SK-N-SH (cell line): ENCODE measurements at places on chromosomes 13 and 19. TPM values are rescaled to one million over a fixed set of nuclear protein-coding genes. Genes with fewer than 3 reads are reported as not detected.

DNA sequence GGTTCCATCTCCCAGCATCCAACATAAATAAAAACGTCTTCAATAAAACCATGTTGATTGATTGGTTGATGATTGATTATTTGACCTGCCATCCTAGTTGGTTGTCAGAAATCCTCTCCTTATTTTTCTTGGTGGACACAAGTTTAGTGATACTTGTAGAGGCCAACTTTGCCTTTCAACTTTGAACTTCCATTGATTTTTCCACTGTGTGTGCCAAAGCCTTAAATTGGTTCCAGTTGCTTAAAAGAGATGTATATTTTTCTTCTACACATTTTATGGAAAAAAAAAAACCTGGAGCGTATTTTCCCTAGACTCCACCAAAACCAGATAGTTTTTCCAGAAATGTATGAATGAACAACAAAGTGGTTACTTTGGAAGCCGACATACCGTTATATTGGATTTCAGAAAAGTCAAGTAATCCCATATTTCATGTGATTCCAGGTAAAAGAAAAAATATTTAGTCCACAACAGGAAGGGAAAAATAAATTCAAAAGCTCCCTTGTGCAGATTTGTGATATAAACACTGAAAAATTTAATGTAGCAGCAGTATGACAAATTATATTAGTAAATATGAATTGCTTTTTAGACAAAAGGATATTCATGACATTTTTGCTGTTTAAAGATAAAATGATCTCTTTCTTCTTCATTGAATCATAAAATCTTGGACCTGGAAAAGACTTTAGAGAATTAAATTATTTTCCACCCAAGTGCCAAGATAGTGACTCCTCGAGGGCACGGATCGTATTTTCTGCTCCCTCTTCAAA is 85.2 kb downstream of the MBNL2 start:
- peak overlapping the region; percentile 94 for H3K27ac ChIP-seq
- peak overlapping the region; percentile 27; the same call in 1 of the 2 replicates for H3K4me3 ChIP-seq
- no peaks in the 10 kb centered on the region for H3K27me3 ChIP-seq
- H3K4me1 ChIP-seq = peaks cover 48% of the 10 kb centered on the region
- H3K36me3 ChIP-seq = peaks cover 27% of the 10 kb centered on the region

GRCh38 chr13:109567315-109567714 is 219.1 kb downstream of the IRS2 start:
- DNase-seq = no peak
- no peak overlapping the region for H3K4me3 ChIP-seq
- peak overlapping the region; percentile 95 for H3K27ac ChIP-seq
- H3K27me3 ChIP-seq = no peaks in the 10 kb centered on the region

DNA sequence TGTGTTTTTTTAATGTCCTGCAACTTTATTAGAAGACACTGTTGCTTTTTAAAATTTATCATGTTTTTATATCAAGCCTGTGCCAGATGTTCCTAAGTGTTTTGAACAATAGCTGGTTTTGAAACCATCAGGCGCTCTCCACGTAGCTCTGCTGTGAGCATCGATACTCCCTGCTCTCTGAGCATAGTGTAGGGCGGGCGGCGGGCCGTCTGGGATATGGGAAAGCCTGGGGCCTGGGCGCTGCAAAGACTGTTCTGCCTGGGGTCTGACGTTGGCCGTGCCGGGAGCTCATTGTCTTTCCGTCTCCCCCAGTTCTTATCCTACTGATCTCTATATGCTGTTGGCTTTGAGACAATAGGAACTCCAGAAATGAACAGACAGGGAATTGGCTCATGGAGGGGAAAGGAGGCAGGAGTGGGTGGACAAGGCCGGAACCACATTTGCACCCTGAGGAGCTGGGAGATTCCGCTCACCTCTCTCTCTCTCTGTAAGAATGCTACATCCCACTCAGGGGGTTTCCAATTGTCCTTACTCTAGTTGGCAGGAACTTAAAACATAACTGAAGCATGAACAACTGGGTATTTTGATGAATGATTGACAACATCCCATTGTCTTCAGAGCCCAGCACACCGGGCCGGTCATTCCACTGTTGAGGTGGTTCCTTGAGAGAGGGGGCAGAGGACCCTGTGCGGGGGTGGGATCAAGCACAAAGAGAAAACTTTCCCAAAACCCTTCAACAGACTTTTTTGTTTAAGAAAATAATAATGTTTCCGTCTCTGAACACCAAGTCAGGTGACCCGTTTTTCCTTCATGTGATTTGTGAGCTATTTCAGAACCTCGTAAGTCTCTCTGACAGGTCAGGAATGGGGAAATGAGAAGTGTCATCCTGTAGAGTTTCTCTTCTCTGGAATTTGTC is 64.7 kb downstream of the COL4A2 start:
- H3K4me3 ChIP-seq = no peak overlapping the region; the same call in 1 of the 2 replicates
- H3K36me3 ChIP-seq = no peaks in the 10 kb centered on the region
- no peaks in the 10 kb centered on the region for H3K27me3 ChIP-seq
- peak overlapping the region; percentile 98 for H3K27ac ChIP-seq
- peaks cover 24% of the 10 kb centered on the region for H3K4me1 ChIP-seq

GRCh38 chr13:30362869-30363268 is 55.5 kb upstream of the KATNAL1 start:
- H3K4me1 ChIP-seq = peaks cover 17% of the 10 kb centered on the region; the same call in 1 of the 2 replicates
- no peak overlapping the region for H3K4me3 ChIP-seq
- no peaks in the 10 kb centered on the region for H3K27me3 ChIP-seq
- H3K27ac ChIP-seq = no peak overlapping the region
- no peaks in the 10 kb centered on the region for H3K36me3 ChIP-seq

DNA sequence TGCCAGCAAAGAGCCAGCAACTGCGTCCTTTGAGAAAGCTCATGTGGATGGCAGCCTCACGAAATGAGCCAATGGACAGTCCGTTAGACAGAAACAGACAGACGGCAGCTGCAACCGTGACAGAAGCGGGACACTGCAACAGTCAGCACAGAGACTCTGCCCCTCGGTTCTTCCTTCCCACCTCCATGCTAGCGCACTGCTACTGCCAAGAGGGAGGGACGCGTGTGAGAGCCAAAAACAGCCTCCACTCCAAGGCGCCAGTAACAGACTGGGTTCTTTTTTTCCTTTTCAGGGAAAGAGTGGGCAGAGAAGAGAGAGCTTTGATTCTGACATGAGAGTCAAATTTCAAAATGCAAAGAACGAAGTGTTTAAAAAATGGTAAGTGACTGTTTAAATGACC is 77.5 kb downstream of the SERP2 start:
- peaks cover 4% of the 10 kb centered on the region for H3K36me3 ChIP-seq
- DNase-seq = no peak
- no peaks in the 10 kb centered on the region for H3K4me1 ChIP-seq
- H3K27me3 ChIP-seq = no peaks in the 10 kb centered on the region
- no peak overlapping the region for H3K27ac ChIP-seq

DNA sequence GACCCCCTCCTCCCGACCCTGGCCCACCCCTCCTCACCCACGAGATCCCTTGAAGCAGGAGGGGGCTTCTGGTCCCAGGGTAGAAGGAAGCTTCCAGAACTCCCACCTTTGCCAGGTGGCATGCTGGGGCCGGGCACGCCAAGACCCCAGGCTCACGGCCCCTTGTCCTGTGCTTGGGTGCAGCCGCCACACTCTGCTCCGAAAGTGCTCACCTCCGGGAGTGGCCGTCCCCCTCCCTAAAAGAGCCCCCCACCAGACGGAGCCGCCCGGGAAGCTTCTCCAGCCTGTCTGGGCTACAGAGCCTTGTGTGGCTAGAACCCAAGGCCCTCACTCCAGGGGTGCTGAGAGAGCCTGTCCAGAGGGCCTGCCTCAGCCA is 1.8 kb upstream of the EFNA2 start:
- H3K27me3 ChIP-seq = no peaks in the 10 kb centered on the region
- H3K4me3 ChIP-seq = no peak overlapping the region
- H3K36me3 ChIP-seq = no peaks in the 10 kb centered on the region
- H3K27ac ChIP-seq = no peak overlapping the region
- no peaks in the 10 kb centered on the region for H3K4me1 ChIP-seq

- no peak for DNase-seq
- H3K4me1 ChIP-seq = no peaks in the 10 kb centered on the region
- H3K4me3 ChIP-seq = no peak overlapping the region
Measured at GRCh38 chr13:66576381-66576780, 653.8 kb downstream of the PCDH9 start.

DNA sequence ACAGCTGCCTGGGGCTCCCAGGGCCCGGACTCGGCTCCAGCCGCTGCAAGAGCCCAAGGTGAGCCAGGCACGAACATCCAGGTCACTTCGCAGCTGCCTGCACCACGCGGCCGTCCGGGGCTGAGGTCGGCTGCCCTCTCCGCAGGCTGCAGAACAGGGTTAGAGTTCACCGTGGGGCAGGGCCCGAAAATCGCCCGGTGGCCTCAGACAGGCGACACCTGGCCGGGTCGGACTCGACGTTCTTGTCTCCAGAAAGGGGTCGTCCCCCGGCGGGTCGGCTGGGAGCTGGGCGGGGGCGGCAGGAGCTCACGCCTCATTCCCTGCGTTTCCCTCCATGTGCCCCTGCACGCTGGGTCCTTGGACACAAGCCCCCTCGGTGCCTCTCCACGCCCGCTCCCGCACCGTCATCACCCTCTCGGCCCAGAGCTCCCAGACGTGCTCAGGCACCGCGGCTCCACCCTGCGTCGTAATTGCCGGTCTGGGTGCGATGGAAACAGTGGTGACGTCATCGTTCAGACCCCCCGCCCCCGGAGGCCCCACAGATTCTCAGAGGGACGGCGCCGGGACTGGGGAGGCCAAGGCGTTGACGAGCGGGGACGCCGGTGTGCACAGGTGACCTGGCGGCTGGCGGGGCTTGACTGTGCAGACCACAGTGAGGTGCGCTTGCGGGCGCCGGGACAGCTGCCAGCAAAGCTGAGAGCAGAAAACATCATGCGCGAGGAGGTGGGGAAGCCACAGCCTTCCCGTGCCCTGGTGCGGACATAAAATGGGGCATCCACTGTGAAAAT is 4.0 kb upstream of the GRIN3B start:
- peak; percentile 83 for DNase-seq
- peaks cover 9% of the 10 kb centered on the region; the same call in 1 of the 2 replicates for H3K4me1 ChIP-seq
- peak overlapping the region; percentile 13; the same call in 1 of the 2 replicates for H3K4me3 ChIP-seq

GRCh38 chr19:28556371-28556770 is 656.6 kb downstream of the UQCRFS1 start:
- H3K36me3 ChIP-seq = no peaks in the 10 kb centered on the region
- DNase-seq = no peak

The SLC10A2 gene
- polyA plus RNA-seq = not detected in 2 replicates

The TYROBP gene
- not detected in 2 replicates for polyA plus RNA-seq

The ERICH6B gene
- not detected in 2 replicates for polyA plus RNA-seq

The GIPR gene
- 1.3 and 1.4 TPM in 2 replicates for polyA plus RNA-seq

The MPHOSPH8 gene
- 11.1 and 13.0 TPM in 2 replicates for polyA plus RNA-seq

The ZNF211 gene
- 8.6 and 10.7 TPM in 2 replicates for polyA plus RNA-seq

The ZNF729 gene
- polyA plus RNA-seq = not detected in 2 replicates
